Dorsolateral prefrontal cortex (tissue), 122 donors: ENCODE measurements at places on chromosomes 6 and 20. TPM values are rescaled to one million over a fixed set of nuclear protein-coding genes. Genes with fewer than 3 reads are reported as not detected.

Gene AKAP12
- total RNA-seq, result 88.8 TPM

Gene ADAM33
- total RNA-seq, result 2.9 TPM

Gene LAMA2
- total RNA-seq, result 41.9 TPM

Gene SH3BGRL2
- total RNA-seq, result 82.9 TPM

Gene C6orf118
- total RNA-seq, result 0.25 TPM

DNA sequence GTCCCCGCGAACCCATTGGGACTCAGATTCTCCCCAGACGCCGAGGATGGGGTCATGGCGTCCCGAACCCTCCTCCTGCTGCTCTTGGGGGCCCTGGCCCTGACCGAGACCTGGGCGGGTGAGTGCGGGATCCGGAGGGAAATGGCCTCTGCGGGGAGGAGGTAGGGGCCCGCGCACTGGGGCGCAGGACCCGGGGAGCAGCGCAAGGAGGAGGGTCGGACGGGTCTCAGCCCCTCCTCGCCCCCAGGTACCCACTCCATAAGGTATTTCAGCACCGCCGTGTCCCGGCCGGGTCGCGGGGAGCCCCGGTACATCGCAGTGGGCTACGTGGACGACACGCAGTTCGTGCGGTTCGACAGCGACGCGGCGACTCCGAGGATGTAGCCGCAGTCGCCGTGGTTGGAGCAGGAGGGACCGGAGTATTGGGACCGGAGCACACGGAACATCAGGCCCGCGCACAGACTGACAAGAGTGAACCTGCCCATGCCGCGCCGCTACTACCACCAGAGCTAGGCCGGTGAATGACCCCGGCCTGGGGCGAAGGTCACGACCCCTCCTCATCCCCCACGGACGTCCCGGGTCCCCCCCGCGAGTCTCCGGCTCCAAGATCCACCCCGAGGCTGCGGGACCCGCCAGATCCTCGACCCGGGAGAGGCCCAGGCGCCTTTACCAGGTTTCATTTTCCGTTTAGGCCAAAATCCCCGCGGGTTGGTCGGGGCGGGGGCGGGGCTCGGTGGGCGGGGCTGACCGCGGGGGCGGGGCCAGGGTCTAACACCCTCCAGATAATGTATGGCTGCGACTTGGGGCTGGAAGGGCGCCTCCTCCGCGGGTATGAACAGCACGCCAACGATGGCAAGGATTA, 15.7 kb upstream of the HLA-A start:
- peak; percentile 77 for DNase-seq

GRCh38 chr6:134722200-134722870, 227.6 kb downstream of the ALDH8A1 start:
- DNase-seq, result no peak

DNA sequence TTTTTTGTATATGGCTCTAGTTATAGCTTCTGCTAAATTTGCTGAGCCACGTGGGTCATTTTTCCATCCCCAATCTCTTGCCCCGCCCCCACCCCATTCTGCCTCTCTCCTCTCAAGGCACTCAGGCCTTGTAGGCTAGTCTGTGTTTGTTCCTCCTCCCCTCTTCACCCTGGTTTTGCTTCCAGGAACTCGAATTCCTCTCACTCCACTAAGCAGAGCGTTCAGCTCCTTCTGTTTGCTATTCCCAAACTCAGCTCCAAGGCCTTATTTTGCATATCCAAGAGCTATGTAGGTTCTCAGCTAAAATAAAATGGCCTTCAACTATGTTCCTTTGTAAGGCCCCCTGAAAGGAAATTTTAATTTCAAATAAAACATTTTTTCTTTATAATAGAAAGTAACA, 1293.7 kb downstream of the EPHA7 start:
- DNase-seq, result no peak

- no peak for DNase-seq
Measured at GRCh38 chr6:139468178-139468819, 93.9 kb upstream of the CITED2 start.

GRCh38 chr6:583116-583515, 73.8 kb downstream of the HUS1B start:
- no peak for DNase-seq
